CD4-positive, alpha-beta T cell treated with Interleukin-1 beta for 1 hour (primary cell): ENCODE measurements at places on chromosomes 5 and 9.

- DNase-seq: no peak
Measured at GRCh38 chr5:74765201-74765600, 1.7 kb downstream of the GFM2 start.

GRCh38 chr5:57069115-57069835 is 104.6 kb upstream of the GPBP1 start:
- DNase-seq: no peak

DNA sequence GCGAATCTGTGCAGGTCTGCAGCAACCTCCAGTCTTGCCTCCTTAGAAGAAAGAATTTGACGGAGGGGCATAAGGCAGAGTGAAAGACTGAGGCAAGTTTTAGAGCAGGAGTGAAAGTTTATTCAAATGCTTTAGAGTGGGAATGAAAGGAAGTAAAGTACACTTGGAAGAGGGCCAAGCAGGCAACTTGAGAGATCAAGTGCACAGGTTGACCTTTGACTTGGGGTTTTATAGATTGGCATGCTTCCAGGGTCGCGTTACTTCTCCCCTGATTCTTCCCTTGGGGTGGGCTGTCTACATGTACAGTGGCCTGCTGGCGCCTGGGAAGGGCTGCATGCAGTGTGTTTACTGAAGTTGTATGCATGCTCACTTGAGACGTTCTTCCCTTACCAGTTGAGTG is 127.2 kb upstream of the FER start:
- no peak for DNase-seq

- DNase-seq: no peak
Measured at GRCh38 chr5:19782566-19782965, 205.4 kb downstream of the CDH18 start.

DNA sequence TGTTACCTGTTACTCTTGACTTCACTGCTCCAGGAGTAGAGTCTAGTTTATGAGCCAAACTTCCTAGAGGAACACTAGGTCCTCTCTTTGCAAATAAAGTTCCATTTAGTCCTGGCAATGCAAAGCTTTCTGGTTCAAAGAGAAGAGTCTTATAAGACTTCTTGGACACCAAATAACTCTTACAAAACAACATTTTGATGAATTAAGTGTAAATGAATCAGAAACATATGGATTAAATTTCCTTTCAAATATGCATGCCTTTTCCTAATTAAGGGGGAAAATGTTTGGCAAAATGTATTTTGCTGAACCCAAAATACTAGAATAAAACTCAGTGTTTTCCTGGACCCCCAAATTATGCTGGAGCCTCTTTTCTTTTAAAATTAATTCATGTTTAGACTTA is 388.0 kb downstream of the FGF10 start:
- no peak for DNase-seq

GRCh38 chr5:32330126-32330971 is 17.6 kb upstream of the MTMR12 start:
- DNase-seq: no peak

DNA sequence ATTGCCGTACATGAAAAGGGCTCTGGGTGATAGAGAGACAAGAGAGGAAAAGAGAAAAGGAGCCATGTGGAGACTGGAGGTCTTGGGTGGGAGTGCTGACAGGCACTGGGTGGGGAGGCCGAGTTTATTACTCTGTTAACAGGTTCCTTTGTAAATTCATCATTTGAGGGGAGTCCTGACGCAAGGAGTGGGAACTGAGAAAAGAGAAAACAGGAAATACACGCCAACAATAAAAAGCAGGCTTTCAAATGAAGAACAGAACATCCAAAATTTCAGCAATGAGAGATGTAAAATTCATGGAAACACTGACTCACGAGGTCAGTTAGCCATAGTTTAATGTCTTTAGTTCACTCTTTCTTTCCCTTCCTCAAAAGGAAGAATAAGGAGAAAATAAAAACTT is 342.8 kb downstream of the TMEM167A start:
- no peak for DNase-seq

DNA sequence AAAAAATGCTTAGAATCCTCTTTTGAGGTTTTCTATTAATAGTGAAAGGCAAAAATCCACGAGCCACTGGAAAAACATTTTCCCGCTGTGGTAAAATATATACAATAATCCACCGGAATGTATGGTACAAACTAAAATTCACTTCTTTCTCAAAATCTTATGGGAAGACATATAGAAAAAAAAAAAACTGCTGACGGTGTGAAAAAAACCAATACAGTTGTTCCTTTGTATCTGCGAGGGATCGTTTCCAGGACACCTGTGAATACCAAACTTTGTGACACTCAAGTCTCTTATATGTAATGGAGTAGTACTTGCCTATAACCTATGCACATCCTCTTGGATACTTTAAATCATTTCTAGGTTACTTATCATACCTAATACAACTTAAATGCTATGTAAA is 13.3 kb downstream of the DIRAS2 start:
- no peak for DNase-seq
